Activated CD4-positive, alpha-beta T cell treated with anti-CD3 and anti-CD28 coated beads, Interleukin-2, amount 10 ng/mL, durations not matched to agents 24 days and 14 days (primary cell): ENCODE measurements at places on chromosomes 11 and 22. TPM values are rescaled to one million over a fixed set of nuclear protein-coding genes. Genes with fewer than 3 reads are reported as not detected.

- no peak for DNase-seq
Measured at GRCh38 chr11:11786771-11787170, 55.0 kb upstream of the USP47 start.

DNA sequence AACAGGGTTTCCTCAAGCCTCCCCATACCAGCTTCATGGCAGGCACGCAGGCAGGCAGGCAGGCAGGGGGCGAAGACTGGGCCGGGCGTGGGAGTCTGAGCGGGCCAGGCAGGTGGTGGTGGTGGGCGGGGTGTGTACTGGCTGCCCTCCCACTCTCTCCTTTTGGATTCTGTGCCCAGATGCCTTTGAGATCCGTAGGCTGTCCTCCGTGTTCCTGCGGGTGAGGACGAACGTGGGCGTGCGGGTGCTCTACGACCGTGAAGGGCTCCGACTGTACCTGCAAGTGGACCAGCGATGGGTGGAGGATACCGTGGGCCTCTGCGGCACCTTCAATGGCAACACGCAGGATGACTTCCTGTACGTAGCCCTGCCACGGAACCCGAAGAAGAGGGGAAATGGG is 23.0 kb downstream of the OTOG start:
- DNase-seq: no peak

Gene PKP3
- not detected in 2 replicates for total RNA-seq

DNA sequence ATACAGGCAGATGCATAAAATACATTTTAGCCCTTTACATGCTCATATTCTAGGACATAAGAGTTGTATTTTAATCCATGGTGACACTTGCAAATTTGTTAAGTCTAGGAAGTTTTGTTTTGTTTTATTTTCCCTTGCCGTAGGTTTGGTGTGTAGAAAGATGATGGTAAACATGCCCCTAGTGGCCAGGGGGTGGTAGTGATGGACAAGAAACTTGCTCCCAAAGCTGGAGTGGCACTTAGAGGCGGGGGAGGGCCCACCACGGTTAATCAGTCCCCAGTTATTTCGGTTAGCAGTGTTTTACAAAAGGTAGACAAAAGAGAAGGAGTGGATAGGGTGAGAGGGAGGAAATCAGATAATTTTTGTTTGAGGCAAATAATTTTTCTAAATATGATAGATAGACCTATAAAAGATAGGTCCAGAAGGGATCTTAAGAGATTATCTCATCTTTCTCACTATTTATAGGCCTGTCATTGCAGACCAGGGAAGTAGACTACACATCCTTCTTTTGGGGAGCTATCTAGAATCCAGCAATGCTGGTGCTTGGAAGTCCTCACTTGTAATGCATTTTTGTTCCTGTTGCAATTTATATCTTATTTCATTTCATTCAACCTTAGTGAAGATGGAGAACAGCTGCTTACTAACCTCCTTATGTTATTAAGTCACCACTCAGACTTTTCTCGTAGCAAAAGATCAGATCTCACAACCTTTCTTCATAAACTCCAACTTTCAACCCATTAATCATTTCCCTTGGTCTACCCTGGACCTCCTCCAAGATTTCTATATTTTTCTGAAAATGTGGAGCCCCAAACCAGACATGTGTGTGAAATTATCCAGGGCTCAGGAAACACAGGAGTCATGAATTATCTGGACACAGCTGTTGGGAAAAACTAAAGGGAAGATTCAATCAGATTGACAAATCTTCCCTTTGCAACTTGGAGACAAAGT is 5.9 kb upstream of the BDNF start:
- peak; percentile 55 for DNase-seq

DNA sequence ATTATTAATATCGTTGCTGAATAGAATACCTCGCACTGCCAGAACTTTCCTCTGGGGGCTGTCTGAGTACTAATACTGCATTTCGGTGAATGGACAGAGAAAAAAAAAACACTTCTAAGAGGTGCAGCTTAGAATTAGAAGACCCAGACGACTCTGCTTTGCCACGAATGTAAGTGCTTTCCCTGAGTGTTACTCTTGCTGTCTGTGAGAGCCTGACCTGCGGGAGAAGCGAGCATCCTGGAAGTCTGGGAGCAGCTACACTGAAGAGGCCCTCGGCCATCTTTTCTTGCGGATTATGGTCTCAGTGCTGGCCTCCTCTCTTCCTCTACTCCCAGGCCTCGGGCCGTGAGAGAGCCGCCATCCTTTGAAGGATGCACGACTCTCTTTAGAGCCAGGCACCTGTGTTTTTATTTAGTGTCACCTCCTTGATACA is 94.9 kb downstream of the SCN3B start:
- DNase-seq: no peak

DNA sequence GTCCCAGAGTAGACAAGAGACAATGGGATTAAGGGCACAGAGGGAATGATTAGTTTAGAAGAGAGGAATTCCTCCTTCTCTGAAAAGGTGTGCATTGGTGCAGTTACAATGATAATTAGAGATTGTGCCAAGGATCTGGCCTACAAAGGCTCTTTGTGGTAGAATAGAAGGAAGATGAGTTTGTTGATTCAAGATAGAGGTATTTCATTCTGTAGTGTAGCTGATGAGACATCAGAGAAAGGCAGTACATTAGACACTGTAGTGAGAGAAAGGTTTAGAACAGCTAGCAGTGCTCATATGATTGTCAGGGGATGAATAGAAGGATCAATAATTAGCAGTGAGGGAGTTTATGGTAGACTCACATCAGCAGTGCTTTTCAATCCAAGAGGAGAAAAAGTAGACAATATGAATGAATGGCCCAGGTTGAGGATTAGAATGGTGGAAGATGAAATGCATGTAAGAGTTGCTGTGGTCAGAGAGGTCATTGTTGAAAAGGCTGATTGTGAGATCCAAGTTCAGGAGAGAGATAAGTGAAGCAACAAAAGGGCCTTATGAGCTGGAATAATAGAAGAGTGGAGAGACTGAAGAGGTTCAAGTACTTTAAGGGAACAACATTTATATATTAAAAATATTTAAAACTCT is 28.9 kb downstream of the SIK2 start:
- DNase-seq: no peak

GRCh38 chr11:127640561-127641451 is 640.2 kb upstream of the KIRREL3 start:
- no peak for DNase-seq

- no peak for DNase-seq
Measured at GRCh38 chr22:44926124-44926475, 83.7 kb downstream of the PHF21B start.

DNA sequence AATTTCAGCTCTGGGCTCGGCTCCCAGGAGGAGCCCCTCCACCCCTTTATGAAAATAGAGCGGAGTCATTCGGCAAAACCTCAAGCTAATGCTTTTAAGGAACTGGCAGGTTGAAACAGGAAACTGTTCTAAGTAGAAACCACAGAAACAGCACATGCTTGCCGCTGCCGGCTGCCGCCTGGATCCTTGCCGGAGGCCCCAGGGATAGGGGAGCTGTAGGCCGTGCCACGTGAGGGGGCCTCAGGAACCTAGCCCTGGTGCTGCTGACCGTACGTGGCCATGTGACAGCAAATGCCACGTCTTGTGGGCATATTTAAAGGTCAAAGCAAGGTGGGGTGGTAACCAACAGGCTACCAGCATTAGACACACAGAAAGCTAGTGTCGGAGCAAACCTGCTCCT is 77.9 kb upstream of the TIMP3 start:
- peak; percentile 82 for DNase-seq
